ENCODE measurements at places on chromosomes 3 and 15. TPM values are rescaled to one million over a fixed set of nuclear protein-coding genes. Genes with fewer than 3 reads are reported as not detected.

GRCh38 chr3:110093411-110093810, 756.1 kb upstream of the DPPA4 start:
- DNase-seq, result no peak

GRCh38 chr3:143464850-143465249, 345.3 kb downstream of the CHST2 start:
- no peak for DNase-seq

DNA sequence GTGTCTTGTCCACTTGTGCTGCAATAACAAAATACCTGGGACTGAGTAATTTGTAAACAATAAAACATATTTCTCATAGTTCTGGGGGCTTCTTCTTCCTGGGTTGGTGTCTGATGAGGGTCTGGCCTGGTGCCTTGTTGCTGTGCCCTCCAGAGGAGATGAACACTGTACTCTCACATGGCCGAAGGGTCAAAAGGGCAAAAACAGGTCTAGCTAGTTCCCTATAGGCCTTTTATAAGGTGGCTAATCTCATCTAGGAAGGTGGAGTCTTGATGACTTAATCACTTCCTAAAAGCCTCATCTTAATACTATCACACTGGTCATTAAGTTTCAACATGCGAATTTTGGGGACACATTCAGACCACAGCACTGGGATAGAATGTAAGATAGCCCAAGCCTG, 228.4 kb downstream of the TLE3 start:
- no peak for DNase-seq

DNA sequence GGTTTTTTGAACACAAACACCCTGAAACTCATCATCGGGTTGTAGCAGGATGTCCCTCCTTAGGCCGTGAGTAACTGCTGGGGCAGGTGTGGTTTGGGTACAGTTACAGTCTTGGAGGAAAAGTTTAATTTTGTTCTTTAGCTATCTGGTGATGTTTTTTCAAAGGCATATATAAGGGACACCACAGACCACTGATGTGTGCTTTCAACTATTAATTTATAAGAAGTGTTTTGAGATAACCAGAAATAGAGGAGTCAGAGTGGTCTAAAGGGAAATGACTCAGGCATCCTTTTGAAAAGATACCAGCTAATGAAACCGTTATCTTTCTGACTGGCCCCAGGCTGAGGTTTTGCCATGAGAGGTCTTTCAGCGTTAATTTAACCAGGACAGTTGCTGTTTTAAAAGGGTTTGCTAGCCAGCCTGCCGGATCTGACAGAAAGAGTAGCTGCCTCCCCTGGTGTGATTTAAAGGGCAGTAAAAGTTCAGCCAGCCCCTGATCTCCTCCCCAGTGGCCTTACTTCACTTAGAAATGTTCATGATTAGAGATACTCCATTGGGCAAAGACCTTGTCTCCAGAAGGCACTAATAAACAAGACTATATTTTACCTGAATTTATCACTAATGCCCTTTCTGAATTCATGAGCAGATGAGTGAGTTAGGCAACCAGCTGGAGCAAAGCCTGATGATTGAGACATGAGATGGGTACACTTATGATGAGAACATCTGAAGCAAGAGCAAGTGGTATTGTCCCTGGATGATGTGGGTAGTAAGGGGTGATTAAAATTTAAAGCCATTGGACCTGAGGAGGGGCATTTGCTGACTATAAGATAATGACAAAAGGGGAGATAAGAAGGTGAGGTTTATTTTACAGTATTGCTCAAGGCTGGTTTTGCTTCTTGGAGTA, 482.5 kb upstream of the TBL1XR1 start:
- DNase-seq, result no peak

- DNase-seq, result no peak
Observed at GRCh38 chr3:159761369-159761768, 227.3 kb upstream of the IL12A start.

DNA sequence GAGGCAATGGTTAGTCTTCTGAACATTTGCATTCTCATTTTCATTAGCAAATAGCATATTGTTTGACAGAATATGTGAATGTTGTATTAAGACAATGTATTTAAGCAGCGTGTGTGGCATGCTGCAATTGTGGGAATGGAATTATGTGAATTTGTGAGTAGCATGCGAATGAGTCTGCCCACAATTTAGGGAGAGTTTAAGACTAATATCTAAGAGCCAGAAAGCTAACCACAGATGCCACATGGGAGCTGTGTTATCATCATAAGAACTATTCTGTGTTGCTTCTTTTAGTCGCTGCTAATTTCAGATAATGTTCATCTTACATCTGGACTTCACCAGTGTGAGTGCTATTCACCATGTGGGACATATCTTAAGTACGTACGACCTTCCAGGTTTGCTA, 494.5 kb downstream of the RBMS3 start:
- DNase-seq, result no peak

- DNase-seq, result peak; percentile 89
Observed at GRCh38 chr15:47196048-47196447, 521.3 kb upstream of the SEMA6D start.

DNA sequence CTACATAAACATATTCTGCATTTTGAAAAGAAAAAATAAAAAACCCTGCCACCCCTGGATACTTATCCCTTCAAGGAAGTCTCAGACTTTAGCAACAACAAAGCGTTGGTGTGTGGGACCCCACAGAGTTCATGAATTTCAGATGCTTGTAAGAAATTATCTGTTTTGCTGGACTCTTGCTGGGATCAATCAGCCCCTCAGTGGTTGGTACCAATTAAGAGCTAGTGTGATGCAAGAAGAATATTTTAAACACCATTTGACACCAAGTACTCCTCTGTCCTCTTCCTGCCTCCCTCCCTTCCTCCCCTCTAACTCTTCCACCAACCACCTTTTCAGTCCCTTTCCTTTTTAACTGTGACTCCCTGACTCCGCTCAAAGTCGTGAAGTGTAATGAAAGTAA, 51.5 kb downstream of the SST start:
- no peak for DNase-seq

GRCh38 chr3:197590313-197590962, 34.7 kb upstream of the BDH1 start:
- DNase-seq, result no peak

- no peak for DNase-seq
Observed at GRCh38 chr3:148736086-148736485, 38.4 kb downstream of the AGTR1 start.

DNA sequence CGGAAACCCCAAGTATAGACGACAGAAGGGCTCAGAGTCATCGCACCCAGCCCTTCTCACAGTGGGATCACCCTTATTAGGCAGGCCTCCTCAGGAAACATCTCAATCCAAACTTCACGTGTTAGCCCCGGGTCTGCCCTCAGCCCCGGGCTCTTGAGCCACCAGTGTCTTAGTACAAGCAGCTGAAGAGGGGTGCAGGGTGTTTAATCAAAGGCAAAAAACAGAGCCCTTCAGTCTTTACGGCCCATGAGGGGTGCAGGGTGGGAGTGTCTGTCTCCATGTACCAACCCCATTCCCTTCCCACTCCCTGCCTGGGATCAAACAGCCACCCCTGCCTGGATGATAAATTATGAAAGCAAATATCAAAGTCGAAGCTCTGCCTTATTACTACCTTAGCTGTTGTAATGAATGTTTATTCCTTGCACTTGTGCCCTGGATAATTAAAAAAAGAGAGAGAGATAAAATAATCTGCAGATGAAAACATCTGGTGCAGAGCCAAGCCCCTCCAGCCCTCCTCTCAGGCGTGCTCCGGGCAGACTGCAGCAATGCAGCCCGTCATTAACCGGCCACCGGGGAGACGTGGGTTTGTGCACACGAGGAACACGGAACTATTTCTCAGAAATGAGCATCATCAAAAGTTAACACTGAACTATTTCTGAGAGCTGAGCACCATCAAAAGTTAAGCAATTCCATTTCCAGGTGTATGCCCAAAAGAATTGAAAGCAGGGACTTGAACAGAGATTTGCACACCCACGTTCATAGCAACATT, 64.5 kb downstream of the ADAMTS17 start:
- DNase-seq, result no peak

GRCh38 chr15:45714590-45715488, 80.0 kb downstream of the SQOR start:
- peak; percentile 83 for DNase-seq

DNA sequence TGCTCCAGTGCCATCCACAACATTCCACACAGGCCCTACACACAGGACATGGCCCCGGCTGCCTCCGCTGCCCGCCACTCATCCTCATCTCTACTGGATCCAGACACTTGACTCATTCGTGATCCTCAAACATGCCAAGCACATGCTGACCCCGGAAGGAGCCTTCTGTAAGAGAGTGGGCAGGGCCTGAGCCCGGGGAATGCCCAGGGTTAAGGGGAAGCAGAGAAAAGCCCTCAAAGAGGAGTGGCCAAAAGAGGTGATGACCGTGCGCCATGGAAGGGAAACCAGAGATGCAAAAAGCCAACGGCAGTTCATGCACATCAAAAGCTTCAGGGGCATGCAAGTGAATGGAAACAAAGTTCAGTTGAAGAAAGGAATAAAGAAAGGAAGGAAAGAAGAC, 46.1 kb downstream of the RFTN1 start:
- no peak for DNase-seq

DNA sequence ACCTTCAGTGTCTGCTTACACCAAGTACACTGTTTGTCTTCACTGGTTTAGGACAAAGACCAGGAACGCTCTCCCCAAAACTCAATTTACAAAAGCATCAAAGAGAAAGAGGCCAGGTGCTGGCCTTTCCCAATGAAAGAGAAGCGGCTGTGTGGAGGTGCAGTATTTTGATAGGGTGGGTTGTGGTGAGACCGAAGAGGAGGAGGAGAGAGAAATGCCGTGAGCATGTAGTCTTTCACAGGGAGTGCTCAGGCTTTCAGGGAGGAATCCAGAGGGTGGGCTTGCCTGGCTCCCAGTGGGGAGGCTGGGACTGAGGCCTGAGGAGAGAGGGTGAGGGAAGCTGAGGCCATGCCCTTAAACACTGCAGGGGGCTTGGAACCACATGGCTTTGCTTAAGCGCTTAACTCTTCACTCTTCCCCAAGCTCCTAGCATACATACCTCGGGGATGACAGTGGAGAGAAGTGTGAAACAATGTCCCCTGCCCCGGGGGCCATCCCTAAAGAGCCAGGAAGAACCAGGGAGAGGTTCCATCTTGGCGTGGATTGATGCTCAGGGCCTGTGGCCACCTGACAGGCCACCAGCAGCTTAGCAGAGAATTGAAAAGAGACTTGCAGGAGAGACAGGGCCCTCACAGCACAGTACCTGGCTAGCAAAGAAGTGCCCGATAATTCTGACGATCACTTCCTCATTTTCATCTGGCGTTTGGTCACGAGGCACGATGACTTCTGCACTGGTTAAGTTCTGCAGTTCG, 60.5 kb downstream of the SENP2 start:
- DNase-seq, result no peak

- no peak for DNase-seq
Observed at GRCh38 chr3:10445561-10446175, 59.7 kb downstream of the ATP2B2 start.

DNA sequence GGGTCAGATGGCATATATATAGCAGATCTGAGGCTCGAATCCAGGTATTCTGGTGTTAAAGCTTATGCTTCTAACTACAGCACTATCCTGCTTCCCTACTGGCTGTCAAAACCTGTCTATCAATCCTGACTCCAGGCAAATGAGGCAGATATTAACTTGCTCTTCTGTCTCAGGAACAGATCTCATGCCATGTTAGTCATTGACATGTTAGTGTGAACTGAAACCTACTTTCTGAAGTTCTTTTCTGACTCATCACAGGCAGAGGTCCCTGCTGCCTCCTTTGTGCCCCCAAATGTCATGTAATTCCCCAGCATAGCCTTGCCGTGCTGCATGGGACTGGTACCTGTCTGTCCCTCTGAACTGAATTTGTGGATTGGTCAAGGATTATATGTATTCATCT, 125.0 kb upstream of the SMAD3 start:
- no peak for DNase-seq

DNA sequence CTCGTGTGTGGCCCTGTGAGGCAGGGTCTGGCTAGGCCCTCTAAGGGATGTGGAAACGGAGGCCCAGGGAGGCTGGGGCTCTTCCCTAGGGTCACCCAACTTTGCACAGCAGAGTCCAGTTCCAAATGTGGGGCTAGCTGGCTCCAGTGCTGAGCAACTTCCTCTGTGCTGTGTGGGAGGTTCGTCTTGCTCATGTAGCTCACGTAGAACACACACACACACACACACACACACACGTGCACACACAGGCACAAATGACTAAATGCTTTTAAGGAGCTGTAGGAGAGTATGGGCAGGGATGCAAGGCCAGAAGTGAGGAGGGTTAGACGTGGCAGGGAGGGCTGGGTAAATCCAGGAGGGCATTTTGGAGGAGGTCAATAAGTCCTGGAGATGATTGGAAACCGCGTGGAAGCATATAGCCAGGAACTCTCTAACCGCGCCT, 213.8 kb downstream of the RPLP1 start:
- DNase-seq, result no peak

DNA sequence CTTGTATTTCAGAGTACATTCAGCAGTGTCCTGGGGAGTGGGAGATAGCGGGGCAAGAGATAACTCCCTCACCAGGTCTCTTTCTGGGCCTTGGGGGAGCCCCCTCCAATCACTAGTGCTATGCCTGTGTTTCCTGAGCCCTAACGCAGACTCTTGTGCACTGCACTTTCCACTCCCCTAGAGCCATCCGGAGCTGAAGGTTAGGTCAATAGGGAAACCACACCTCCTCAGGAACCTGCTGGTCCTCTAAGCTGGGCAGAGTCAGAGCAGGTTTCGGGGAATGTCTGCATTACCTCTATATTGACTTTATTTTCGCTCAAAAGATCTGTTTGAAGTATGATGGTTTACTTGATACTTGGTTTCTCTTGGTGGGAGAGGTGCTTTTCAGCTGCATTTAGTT, 617.0 kb upstream of the ROBO1 start:
- DNase-seq, result no peak

Gene TRH
- total RNA-seq, result 1.7 TPM

Gene XYLB
- 2.6 TPM for total RNA-seq

Gene ATP13A3
- total RNA-seq, result 41.6 TPM

Gene CPN2
- total RNA-seq, result not detected

Gene HYAL1
- total RNA-seq, result 0.96 TPM

Gene TMEM212
- not detected for total RNA-seq

Gene AGBL1
- total RNA-seq, result 0.76 TPM

Gene NR1I2
- total RNA-seq, result not detected
